ENCODE measurements at places on chromosomes 4 and X. TPM values are rescaled to one million over a fixed set of nuclear protein-coding genes. Genes with fewer than 3 reads are reported as not detected.

GNRHR gene
- total RNA-seq, result not detected

ANKRD50 gene
- 0.10 TPM for total RNA-seq

TIGD2 gene
- 5.6 TPM for total RNA-seq

HPSE gene
- total RNA-seq, result 17.8 TPM

FGFBP1 gene
- total RNA-seq, result not detected

C1GALT1C1 gene
- 21.9 TPM for total RNA-seq

CXXC4 gene
- total RNA-seq, result not detected

- no peak for DNase-seq
These were observed 4.2 kb downstream of the TLL1 start for GRCh38 chr4:165877286-165877685.

DNA sequence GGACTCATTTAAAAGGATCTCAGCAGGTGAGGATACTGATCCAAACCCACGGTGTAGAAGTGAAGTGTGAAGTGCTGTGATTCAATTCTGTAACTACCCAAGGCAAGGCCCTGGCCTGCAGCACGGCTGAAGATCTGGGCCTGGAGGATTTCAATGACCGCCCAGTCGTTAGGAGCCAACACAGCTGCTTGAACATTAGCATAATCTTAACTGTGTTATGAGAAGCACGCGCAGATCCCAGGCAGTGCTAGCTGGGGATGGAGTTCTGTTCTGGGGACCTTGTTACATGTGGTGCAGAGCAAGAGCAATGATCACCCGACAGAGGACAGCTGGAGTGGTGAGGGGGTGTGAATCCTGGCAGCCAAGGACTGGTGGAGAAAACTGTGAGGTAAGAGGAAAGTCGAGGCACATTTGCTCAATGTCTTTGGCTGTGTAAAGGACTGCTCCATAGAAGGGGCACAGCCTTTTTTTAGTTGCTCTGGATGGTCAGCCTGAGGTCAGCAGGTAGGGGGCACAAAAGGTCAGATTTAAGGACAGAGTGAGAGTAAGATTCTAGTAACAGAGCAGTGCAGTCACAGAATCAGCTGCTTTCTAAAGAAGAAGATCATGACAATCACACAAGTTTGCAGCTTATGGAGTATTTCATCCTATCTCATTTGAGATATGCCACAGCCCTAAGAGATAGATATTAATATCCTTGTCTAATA is 181.8 kb downstream of the DCLK2 start:
- DNase-seq, result no peak

DNA sequence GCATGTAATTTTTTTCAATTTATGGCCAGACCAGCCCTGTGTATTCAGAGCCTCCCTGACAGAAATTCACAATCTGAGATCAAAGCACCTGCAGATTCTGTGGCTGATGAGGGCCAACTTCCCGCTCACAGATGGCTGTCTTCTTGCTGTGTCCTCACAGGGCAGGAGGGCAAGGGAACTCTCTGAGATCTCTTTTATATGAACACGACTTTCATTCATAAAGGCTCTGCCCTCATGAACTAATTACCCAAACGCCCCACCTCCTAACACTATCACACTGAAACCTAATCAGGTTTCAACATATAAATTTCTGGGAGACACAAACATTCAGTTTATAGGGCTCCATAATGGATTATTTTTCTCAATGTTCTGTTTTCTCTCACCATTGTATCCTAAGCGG is 192.6 kb downstream of the NWD2 start:
- no peak for DNase-seq

- no peak for DNase-seq
These were observed 150.5 kb upstream of the RXFP1 start for GRCh38 chr4:158371158-158371557.

- no peak for DNase-seq
These were observed 131.2 kb upstream of the GPC4 start for GRCh38 chrX:133546441-133546840.

GRCh38 chr4:7296661-7297335 is 104.5 kb downstream of the SORCS2 start:
- DNase-seq, result no peak

- DNase-seq, result no peak
These were observed 119.8 kb downstream of the DRD5 start for GRCh38 chr4:9901257-9901656.

DNA sequence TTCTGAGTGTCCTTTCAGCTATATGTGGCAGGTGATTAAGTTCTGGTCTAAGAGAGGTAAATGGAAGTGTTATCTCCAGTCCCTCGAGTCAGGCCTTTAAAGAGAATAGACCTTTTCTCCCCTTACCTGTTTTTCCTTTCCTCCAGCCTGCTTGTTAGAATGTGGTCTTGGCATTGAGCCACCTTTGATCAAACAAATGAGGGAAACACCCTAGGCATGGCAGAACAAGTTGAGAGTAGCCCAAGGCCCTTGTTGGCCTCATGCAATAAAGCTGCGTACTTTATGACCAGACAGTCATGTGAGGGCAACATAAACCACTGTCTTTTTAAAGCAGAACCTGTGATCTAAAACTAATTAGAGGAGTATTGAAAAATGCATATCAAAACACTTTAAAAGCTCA is 13.2 kb upstream of the IL13RA2 start:
- DNase-seq, result no peak

GRCh38 chr4:70902577-70903290 is 565 bp downstream of the MOB1B start:
- no peak for DNase-seq

- DNase-seq, result no peak
These were observed 135.4 kb upstream of the PSAPL1 start for GRCh38 chr4:7569810-7570783.

DNA sequence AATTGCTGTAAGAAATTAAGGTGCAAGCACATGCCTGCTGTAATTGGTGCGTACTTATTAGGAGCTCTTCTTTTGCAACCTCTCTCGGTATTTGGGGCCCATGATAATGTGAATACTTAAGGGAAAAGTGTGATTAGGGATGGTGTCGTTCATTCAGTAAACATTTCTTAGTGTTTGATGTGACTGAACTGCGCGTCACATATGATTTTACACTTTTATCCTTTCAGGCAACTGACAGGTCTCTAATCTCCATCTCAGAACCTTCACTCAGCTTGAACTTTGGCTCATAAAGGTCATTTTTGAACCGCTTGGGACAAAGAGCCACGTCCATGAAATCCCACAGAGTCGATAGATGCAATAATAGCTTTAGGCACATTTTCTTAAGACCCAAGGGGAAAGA is 612.1 kb upstream of the PITX2 start:
- DNase-seq, result no peak

DNA sequence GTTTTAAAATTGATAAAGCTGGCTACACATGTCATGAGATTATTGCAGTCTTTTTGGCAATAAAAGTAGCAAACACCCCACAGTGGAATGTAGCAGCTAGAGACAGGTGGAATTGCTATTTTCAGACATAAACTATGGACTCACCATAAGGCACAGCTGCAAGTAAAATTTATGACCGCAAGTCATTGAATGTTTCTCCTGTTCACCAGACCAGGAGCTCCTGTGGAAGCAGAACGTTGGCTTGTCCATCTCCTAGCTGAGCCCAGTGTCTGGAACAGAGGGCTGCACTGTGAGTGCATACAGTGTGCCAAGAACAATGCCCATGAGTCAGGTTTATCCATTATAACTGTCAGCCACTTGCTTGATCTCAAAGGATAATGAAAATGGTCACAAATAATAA is 538.2 kb downstream of the INPP4B start:
- DNase-seq, result no peak

GRCh38 chr4:172344308-172344938 is 531.2 kb downstream of the GALNTL6 start:
- no peak for DNase-seq

- DNase-seq, result peak; percentile 42
These were observed 6.2 kb upstream of the IQSEC2 start for GRCh38 chrX:53287493-53288138.

DNA sequence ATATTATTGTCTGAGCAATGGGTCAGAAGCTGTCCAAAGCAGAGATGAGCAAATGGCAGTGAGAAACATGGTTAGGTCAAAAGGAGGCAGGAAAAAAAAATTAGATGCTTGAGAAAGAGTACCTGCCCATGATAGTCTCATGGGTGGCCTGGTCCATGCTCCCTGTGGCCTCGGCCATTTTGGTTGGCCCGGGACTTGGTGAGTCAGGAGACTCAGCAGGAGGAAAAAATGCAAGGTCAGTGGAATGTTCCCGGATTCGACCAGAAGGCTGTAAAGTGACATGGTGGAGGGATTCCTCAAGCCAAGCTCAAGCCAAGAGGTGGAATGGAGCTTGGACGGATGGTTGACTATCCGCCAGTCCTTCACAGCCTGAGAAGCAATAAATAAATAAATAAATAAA is 236.7 kb downstream of the ASMT start:
- DNase-seq, result no peak

Data from activated CD8-positive, alpha-beta T cell treated with anti-CD3 and anti-CD28 coated beads, Interleukin-2, amount 10 ng/mL, durations not matched to agents 7 days and 5 days (primary cell).